ENCODE measurements at places on chromosomes 13 and 19.

DNA sequence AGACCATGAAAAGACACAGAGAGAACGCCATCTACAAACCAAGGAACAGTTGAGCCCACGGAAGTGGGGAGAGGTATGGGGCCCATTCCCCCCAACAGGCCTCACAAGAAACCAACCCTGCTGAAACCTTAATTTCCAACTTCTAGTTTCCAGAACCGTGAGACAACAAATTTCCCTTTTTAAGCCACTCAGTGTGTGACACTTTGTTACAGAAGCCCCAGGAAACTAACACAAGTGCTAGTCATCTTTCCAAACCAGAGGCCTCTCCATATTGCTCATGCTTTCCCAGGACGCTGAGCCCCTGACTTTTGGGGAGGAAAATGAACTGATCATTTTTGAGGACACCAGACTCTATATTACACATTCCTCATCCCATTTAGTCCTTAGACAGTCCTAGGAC is 186.8 kb downstream of the NUFIP1 start:
- DNase-seq: no peak

- no peak for DNase-seq
Measured at GRCh38 chr13:38713046-38713445, 26.2 kb downstream of the FREM2 start.

GRCh38 chr19:58521651-58522050 is 2.0 kb upstream of the ZBTB45 start:
- no peak for DNase-seq

- no peak for DNase-seq
Measured at GRCh38 chr13:31781064-31781463, 41.7 kb downstream of the RXFP2 start.

GRCh38 chr13:28031220-28031895 is 42.9 kb upstream of the URAD start:
- DNase-seq: no peak

DNA sequence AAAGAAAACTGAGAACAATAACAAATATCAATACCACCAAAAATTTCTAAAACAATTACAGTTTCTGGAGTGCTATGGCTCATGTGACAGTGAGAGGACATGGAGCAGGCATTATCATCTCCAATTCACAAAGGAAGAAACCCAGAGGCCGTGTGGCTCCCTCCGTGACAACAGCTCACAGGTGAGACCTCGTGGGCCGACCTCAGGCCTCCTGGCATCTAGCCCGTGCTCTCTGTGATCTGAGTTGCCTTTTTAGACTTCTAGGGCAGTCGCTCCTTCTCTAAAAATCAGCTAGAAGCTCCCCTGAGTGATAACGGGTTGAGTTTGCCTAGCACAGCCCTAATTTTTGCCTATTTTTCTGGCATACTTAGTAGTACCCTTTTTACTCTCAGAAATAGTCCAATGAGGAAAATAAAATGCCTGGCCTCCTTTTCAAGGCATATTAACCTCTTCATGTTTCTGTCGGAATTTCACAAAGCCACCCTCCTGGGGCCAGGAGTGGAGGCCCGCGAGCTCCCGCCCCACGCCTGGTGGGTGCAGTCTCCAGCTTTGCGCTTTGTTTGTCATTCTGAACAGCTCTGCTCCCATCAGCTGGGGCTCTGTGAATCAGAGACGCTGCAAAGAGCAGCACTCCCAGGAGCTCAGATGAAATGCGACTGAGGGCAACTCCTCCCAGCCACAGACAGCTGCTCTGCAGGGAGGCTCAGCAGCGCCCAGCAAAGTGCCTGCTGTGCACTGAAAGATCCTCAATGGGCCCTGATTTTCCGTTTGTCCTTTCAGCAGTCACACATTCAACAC is 292.5 kb downstream of the UQCRFS1 start:
- no peak for DNase-seq

DNA sequence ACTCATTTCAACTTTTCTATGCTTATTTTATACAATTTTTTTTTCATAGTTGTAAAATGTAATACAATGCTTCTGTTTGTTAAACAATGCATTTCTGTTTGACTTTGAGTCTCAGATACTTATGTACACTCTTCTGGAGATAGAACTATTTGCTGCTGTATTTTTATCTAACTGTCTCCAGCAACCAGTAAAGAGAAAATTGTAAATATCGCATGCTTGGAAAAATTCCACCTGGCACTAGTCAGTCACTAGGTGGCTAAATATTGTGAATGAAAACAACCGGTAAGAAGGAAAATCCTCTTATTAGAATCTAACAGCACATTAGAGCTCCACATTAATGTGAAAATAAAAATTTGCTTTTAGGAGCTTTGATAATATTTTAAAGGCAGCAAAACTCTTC is 876.5 kb downstream of the PCDH9 start:
- no peak for DNase-seq

DNA sequence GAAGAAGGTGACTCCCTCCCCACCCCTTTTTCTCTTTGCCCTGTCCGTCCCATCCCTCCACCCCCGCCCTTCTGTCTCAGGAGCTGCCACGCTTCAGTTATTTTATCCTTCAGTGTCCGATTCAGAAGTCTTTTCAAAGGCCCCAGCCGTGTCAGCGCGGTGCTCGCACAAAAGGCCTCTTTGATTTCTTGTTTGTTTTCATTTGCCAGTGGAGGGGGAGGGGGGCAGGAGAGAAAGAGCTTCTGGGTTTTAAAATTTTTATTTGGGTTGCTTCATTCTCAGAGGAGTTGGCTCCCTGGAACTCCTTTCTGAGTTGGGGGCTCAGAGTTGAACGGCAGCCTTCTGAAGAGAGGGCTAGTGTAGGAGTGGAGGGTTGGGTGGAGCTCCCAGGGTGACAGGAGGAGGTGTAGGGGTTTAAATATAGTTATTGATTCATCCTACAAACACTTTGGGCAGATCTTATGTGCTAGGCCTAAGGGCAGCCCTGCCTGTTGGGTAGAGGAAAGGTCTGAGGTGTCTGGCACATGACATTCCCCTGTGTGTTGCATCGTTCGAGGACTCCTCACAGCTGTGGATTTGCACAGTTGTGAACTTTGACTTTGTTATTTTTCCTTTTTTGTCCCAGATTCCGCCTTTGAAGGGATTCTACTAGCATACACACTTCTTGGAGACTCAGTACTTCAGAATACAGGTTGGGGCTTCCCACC is 36.8 kb downstream of the NFIX start:
- no peak for DNase-seq

DNA sequence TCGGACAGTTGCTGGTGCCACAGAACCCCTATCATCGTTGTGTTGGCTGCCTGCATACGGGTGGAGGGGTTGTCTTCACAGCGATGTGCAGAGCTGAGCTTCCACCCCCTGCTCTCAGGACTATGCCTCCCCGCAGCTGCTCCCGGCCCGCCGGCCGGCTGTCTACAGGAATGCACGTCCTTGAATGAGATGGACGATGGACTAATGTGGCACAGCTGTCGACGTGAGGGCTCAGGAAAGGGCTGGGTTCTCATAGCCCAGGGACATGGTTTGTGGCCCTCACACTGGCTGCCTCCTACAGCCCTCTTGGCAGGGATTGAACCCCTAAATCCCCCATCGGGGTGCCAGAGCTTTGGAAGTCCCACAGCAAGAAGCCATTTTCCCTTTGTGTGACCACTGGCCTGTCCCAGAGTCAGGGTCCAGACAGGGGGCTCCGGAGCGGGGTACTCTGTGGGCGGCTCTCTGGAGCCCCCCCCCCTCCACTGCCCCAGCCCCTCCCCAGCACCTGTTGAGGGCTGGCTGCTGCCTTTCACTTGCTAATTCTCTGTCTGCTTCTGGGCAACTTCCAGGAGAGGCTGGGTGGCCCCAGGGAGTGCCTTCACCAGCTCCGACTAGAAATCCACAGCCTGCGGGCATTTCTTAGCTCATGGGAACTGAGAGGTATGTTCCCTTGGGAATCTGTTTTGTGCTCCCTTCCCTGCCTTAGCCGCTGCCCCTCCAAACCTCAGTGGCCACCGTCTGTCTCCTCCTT is 40.2 kb downstream of the TSSK6 start:
- no peak for DNase-seq

DNA sequence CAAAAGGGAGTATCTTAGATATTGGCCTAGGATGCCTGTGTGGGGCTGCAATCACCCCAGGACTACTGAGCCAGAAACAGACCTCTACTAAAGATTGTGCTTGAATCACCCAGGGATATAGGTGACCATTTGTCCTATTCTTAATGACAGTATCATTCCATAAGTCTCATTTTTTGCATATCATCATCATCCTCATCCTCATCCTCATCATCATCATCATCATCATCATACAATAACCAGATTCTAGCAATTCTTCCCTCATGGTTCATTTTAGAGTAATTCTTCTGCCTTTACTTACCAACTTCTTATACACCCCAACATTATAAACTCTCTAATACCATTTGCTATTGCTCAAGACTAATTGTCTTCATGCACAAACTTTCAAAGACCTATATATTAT is 226.6 kb downstream of the B3GLCT start:
- no peak for DNase-seq

DNA sequence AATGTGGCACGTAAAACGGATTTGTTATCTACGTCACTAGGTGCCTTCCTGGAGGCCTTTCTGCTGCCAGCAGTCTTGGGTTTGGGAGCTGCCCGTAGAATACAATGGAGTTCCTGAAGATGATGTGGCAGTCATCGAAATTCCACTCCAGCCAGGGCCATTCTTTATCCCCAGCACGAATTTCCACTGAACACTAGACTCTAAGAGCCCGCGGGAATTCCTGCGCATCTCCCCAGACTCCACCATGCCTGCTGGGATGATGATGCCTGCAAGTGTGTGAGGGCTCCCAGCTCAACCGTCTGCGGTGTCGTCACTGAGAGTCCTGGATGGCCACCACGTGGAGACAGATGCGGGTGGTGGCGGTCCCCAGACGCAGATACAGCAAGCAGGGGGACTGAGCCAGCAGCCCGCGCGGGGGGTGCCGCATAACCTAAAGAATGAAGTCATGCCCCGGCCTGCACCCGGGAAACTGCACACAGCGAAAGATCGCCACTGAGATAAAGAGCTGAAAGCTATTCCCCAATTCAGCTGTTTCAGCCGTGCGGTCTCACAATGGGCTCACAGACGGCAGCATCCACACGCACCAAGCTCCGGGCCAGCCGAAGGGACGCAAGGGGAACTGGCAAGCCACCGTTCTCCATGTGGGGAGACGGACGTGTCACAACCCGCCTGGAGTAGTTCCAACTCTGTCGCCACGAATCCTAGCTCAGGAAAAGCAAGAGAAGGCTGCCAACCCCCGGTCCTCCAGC is 41.1 kb downstream of the COL4A1 start:
- no peak for DNase-seq
